Activated CD8-positive, alpha-beta memory T cell treated with anti-CD3 and anti-CD28 coated beads for 1 hour (primary cell): ENCODE measurements at places on chromosomes 7 and 10.

DNA sequence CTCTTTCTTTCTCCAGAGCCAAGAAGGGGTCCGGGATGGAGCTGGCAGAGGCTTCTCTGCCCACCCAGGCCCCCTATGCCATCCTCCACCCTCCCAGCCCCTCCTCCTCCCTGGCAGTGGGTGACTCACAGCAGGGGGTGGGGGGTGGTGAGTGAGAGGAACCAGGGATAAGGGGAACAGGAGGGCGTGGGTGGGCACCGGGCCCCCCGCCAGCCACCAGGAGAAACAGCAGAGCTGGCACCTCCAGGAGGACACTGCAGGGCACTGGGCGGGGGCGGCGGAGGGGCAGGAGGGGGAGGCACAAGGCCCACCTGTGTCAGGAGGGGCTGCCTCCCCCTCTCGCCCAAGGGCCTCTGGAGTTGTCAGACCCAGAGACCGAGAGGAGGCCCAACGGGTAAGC lies 56.0 kb downstream of the CAMK2B start:
- DNase-seq = no peak

- DNase-seq = no peak
Measured at GRCh38 chr7:6172910-6173295, 99.5 kb downstream of the CYTH3 start.

DNA sequence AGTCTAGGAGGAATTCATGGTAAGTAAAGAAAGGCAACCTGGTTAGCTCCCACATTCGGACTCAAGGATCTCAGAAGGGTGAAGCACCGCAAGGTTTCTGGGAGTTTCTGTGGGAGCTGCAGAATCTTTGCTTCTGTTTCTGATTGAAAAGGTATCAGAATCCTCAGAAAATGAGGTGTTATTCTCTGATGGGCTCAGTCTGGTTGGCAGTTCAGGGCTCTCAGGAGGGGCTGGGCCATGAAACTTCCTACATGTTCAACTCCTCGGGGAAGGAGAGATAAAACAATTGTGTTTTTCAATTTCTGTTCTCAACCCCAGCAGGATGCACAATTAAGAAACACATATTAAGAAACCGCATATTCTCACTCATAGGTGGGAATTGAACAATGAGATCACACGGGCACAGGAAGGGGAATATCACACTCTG lies 9.1 kb downstream of the OR2A7 start:
- DNase-seq = no peak

- no peak for DNase-seq
Measured at GRCh38 chr7:43834463-43835251, 34.7 kb downstream of the MRPS24 start.

DNA sequence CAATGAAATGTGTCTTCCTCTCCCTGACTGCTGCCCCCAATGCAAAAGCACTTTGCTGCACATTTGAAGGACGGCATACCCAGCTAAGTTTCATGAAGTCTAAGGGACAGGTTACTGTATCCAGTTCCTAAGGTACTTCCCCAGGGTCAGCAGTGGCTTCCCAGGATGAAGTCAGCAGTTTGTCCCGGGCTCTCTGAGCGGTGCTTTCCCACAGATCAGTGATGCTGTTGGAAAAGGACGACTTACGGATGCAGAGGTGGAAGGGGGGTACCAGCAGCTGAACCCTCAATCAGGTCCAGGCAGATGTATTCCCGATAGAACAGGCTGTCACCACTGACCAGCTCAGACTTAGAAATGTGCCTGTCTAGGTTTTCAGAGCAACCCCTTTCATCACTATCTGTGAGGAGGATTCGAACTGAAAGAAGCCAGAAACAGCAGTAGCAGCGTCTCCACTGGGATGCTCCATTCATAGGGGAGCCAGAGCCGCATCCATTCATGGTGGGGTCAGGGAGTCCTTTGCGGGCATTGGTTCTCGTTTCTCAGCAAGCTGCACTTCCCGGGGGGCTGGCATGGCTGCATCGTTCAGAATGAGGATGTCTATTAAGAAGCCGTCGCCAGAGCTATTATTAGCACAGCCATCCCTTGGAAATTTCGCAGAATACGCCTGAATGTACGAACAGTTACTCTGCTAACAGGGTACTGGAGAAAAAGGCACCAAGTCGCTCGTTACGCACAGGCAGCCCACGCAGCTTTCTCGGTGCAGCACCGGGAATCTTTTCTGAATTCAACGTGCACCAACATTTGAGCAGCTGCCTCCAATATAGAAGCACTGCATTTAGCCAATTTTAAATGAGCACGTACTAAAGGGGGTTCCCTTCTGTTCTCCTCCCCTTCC lies 303.7 kb downstream of the PRPF18 start:
- no peak for DNase-seq

DNA sequence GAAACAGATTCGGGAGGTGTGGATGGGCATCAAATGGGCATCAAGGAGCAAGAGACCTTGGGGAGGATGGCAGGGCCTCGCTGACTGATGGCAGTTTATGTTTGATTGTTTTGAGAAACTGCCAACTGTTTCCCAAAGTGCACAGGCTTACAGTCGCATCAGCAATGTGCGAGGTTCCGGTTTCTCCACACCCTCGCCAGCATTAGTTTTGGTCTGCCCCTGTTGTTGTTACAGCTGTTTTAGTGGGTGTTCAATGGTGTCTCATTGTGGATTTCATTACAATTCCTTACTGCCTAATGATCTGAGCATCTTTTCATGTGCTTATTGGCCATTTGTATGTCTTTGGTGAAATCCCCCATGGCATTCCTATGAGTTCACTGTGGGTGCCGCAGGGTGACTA lies 24.4 kb downstream of the AKR1E2 start:
- no peak for DNase-seq

- DNase-seq = no peak
Measured at GRCh38 chr7:143434660-143435059, 8.6 kb upstream of the TAS2R60 start.

GRCh38 chr10:33193701-33194521 lies 140.6 kb downstream of the NRP1 start:
- DNase-seq = no peak
